EH (cell line): ENCODE measurements at places on chromosomes 3 and 15.

GRCh38 chr15:66879531-66880368 is 177.7 kb downstream of the SMAD6 start:
- peak; percentile 25 for DNase-seq

DNA sequence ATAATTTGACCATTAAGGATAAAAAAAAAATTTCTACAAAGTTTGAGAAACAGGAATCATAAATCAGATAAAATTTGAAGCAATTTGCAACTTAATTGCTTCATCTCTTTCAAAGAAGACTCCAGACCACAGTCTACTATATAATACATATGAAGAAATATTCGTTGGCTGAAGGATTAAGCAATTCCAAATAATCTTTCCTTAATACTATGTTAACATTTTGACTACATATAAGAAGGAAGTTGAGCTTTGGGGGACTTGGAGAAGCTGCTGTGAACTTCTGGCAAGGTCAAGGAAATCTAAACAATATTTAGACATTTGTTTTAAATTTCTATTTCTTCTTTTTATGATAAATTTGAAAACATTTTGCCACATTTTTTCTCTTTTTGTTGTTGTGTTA is 13.5 kb upstream of the GABRR3 start:
- DNase-seq, result no peak

DNA sequence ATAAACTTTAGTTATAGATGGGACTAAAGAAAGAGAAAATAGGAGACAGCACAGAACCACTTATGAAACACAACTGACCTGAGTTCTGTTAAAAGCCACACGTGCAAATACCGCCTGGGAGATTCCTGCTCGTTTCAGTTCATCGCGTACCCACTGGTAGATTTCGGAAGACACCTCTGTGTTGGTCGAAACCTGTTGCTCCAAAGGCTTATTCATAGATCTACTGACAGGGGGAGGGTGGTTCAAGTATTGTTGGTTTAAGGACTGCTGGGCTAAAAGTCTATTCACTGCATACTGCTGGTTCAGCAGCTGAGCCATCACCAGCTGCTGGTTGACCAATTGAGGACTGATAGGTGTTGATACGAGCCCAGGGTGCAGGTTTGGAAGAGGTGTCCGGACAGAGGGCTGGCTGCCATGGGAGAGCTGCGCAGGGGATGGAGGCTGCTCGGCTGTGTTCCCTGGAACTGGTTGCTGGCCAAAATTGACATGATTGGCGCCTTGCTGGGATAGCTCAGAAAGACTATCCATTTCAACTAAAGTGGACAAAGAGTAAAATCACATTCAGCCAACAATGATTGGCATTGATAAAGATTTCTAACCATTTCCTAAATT is 30.6 kb downstream of the SATB1 start:
- DNase-seq, result no peak

DNA sequence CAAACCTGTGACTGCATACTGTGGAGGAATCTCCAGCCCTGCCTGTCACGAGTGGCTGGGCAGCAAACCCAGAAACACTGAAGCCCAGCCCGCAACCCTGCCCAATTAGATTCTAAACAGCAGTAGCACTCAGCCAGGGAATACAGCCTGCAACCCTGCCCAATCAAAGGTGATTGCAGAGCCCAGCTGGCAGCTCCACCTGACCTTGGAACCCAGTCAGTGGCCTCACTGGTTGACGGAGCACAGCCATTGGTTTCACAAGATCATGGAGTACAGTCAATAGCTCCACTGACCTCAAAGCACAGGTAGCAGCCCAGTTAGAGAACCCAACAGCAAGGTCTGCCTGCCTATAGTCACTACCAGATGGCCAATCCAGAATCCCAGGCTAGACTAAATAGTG is 35.2 kb upstream of the MYLK start:
- DNase-seq, result no peak

DNA sequence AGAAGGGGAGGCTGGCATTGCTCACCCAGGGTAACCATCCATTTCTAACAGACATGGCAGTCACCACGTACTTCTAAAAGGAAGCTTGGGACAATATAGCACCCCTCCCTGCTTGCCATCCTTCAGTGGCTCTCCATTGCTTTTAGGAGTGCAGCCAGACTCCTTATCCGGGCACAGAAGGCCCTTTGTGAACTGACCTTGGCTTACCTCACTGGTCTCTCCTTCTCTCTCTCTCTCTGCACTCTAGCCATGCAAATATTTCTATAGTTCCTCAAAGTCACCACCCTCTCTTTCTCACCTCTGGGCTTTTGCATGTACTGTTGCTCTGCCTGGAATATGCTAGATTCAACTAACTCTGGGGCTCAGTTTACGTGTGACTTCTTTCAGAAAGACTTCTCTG is 301.1 kb downstream of the SHQ1 start:
- DNase-seq, result no peak

- DNase-seq, result no peak
These were observed 17.8 kb downstream of the SUMF1 start for GRCh38 chr3:4449043-4449805.

DNA sequence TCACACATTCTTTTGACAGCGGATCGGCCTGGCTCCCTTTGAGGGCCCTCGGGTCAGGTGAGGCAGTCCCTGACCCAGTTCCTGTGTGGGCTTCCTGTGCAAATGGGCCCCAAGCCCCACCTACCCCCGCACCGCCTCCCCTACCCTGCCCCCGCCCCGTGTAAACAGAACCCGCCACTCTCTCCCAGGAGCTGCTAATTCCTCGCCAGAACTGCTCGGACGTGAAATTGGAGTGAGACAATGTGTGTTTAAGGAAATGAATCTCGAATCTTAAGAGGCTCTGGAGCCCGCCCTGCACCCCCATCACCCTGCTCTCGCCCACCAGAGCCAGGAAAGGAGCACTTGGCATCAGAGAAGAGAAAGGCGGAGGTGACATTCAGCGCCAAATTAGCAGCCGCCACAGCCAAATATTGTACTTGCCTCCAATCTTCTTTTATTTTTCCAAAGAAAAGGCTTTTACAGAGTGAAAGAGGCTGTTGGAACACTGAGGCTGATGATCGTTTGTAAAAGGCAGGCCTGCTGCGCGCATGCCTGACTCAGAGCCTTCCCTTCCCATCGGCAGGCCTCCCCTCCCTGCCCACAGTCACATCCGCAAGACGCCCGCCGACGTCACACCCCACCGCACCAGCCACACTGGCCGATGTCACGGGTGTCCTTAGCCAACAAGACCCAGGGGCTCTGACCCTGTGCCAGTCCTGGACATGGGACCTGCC is 53.1 kb downstream of the CACNA2D2 start:
- peak; percentile 17 for DNase-seq

DNA sequence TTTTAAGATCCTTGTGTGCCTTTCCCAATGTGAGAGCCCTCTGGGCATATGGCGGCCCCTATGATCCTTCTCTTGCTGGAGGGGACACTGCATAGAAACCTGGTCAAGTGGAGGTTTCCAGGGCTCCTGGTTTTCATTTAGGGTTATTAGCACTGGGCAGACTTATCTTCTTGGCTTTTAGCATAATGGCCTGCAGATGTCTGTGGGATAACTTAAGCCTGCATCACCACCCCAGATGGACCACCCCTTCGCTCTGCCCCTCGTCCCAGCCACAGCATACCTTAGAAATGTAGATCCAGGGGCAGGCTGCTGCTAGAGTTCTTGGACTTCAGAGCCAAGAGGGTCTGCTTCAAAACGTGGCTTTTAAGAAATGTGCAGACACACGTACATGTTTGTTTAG is 340.3 kb upstream of the CTDSPL start:
- DNase-seq, result peak; percentile 4

DNA sequence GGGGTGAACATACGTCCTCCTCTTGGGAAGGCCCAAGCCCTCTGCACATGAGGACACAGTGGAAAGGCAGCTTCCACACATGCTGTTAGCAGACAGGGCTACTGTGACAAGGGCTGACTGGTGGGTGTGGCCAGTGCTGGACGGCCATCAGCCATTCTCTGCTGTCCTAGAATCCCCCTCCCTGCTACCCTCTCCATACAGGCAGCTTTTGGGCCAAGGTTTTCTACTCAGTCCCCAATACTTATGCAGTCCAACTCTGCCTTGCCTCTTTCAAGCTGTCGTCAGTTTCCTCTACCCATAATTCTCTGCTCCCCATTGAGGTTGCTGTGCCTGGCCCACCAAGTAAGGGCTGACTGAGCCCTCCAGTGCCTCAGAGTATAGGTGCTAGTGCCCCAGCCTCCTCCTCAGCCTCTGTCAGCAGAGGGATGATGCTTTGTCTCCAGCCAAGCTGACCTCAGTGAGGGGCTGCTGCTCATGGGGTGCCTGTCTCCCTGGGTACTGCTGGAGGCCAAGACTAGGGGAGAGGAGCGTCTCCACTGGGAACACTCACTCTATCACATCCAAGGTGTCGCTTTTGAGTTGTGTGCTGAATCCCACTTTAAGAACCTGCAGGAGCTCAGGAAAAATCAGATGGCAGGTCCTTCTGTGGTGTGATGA is 2.8 kb downstream of the LOXL1 start:
- peak; percentile 56 for DNase-seq

- peak; percentile 78 for DNase-seq
These were observed 4.0 kb upstream of the SMCO1 start for GRCh38 chr3:196518966-196519717.

DNA sequence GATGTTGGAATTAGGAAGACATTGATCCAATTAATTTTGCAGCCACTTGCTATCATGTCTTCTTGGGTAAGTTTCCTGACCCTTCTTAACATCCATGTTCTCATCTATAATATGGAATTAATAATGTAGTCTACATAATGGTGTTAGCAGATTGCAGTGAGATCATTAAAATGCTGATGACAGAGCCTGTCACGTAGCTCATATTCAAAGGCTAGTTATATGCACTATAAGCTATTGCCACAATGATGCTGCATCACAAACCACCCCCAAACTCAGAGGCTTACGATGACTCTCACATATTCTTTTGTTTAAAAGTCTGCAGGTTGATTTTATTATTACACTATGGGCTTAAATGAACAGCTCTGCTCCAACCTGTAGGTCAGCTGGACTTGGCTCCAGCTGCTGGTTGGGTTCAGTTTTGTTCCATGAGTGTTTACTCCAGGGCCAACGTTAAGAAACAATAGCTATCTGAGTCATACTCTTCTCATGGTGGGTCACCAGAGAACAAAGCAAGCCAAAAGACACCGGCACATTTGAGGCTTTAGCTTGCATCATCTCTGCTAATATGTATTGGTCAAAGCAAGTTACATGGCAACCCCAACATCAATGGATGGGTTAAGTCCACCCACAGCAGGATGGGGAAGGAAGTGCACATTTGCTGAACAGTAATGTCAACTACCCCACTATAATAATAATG is 250.0 kb upstream of the SLCO3A1 start:
- no peak for DNase-seq

GRCh38 chr15:70698836-70699390 is 64.4 kb downstream of the UACA start:
- no peak for DNase-seq

DNA sequence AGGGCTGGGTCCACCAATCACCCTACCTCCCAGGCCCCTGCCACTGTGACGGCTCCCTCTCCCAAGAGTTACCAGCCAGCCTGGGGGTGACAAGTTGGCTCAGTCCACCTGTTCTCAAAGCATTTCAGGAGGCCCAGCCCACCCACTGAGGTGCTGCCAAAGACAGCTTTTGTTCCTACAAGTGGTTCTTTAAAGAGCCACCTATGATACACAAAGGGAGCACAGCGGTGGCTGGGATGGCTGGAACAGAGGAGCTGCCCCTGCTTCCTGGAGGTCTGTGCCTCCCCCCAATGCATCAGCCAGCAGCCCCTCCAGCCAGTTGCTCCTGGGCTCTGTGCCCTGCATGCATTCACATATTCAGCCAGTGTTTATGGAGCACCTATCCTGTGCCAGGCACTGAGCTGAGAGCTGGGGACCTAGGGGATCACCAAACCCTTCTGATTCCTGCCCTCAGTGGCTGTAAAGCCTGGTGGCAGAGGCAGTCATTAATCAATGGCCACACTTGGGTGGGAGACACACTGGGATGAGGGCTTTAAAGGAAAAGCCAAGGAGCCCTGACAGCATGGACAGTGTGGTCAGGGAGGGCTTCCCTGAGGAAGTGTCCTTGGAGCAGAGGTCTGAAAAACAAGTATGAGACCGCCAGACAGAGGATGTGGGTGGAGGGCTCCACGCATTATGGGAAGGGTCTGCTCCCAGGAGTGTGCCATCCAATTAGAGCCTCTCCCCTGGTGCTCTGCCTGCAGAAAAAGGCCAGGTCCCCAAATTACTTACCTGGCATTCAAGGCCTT is 107.1 kb upstream of the LINGO1 start:
- no peak for DNase-seq

DNA sequence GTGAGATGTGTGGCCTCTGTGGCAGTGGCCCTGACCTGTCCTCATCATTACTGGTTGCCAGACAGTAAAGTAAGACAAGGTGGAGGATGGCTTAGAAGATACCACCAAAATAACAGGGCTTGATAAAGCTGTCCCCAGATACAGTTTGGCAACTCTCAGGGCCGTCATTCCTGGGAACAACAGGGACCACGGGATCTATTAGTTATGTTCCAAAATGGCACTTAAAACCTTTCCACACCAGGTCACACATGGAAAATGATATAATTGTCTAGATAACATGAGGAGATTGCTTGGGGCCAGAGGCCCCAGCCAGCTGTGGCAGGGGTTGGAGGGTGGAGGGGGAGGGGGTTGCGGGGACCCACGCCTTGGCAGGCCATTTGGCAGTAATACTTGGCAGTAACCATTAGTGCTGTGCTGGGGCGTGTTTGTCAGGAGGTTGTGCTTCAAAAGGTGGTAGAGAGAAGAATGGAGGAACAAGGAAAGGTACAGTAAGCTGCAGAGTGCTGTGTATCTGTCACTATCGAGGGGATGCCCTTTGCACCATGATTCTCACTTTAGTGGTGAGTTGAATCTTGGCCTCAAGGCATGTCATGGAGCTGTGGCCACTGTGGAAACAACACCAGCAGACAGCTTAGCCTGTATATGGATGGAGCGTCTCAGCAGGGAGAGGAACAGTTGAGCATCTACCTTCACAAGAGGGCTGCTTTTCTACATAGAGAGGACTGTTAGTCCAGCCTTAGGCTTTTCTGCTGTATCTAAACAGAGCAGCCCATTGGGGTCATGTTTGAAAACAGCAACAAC is 14.0 kb downstream of the PLCL2 start:
- no peak for DNase-seq

- no peak for DNase-seq
These were observed 17.6 kb downstream of the ZDHHC3 start for GRCh38 chr3:44958386-44958785.

GRCh38 chr15:60865507-60865906 is 363.6 kb downstream of the RORA start:
- no peak for DNase-seq

GRCh38 chr15:70356919-70357318 is 259.2 kb upstream of the TLE3 start:
- peak; percentile 23 for DNase-seq

DNA sequence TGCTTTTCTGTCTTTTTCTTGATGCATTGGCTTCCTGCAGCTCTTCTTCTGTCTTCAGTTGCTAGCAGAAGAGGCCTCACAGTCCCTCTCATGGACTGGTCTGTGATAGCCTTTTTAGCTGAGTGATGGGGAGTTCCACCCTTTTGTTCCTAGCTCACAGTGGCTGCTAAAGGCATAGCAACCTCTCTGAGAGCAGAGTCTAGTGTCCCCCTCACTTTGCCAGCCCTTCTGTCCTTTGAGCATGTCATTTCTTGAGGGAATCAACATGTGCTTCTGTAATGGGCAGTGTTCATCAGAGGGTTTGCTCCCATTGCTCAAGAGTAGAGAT is 44.4 kb downstream of the GAP43 start:
- no peak for DNase-seq

GRCh38 chr3:186365202-186365974 is 3.4 kb upstream of the DGKG start:
- peak; percentile 29 for DNase-seq
